ENCODE measurements at places on chromosomes 3 and 15.

DNA sequence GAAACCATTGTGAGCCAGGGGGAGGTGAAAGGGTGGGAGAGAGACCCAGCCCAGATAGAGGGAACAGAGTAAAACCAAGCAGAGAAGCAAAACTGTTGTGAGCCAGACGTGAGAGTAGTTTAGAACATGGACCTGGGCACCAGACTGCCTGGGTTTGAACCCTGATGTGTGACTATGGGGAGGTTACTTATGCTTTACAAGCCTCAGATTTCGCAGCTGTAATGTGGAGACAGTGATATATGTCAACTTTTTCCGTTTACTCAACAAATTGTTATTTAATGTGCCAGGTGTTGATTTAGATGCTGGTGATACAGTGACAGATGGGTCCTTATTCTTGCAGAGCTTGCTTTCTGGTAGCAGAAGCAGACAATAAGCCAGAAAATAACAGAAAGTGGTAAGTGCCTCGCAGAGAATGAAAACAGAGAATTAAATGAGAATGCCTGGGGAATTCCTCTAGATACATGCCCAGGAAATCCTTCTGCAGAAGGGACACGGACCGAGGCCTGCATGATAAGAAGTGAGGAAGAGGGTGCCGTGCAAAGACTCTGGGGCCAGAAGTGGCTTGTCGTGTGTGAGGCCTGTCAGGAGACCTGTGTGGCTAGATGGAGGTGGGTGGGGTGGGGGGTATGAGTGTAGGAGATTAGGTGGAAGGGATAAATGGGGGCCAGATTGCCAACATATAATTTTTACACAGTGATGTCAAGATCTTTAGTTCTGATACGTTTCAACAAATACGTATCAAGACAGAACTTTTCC is 15.0 kb downstream of the KAT2B start:
- no peak for DNase-seq

DNA sequence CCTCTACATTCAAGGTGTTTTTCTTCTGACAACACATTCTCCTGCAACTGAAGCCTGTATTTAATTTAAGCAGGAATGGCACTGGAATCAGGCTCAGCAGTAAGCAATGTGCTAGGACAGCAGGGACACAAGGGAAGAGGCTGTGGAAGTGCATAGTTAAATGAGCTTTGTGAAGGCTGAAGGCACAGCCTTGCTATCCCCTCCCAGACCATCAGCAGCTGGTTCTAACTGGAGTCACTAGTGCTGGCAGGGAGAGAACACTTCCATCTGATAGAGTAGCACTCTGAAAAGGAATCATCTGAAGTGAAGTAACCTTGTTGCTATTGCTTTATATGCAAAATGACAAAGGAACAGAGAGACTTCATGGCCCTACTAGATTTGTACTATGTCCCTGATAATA is 14.7 kb downstream of the UQCC5 start:
- DNase-seq: no peak

DNA sequence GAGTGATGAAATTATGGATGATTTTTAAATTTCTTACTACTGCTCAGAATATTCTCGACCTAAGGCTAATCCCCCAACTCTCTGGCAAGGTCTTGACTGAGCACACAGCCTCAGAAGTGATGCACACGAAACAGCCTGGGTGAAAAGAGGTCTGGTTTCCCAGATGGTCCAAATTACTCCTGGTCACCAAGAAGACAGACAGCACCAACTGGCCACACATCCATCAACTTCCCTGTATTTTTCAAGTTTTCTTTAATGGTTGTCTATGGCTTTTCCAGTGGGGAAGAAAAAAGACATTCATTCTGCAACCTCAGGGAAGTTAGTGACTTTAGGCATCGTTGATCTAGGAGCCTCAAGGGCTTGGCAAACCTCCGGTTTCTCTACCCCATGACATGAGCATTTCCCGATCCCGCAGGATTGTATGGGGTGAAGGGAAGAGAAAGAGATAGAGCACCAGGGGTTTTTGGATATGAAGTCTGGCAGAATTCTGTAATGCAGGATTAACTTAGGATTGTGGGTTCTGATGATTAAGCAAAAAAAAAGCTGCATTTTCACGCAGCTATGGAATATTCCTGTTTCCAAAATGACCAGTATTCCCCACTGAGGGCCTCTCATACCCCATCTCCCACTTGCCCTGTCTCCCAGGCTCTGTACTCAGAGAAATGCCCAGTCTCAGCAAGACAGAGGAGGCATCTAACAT is 62.2 kb downstream of the UMPS start:
- DNase-seq: no peak

GRCh38 chr15:79900087-79900486 is 3.3 kb upstream of the MTHFS start:
- DNase-seq: no peak

GRCh38 chr3:128879991-128880390 is 571 bp downstream of the ACAD9 start:
- DNase-seq: no peak

GRCh38 chr15:74954515-74954914 is 2.1 kb downstream of the RPP25 start:
- DNase-seq: no peak

- DNase-seq: no peak
Measured at GRCh38 chr15:62026487-62027262, 33.6 kb downstream of the VPS13C start.

DNA sequence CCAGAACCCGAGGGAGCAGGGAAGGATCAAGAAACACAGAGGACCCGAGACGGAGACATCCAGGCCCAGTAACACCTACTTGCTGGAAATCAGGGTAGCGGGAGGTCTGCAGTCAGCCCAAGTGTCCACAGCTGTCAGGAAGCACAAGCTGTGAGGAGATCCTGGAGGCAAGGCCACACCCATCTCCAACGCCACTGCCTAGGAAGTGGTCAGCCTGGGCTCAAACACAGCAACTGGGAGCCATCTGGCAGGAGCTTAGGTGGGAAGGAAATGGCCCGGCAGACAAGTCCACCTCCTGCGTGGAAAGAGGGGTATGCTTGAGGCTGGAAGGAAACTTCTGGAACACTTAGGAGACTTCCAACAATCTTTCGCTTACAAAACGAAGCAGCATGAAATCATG is 407.1 kb downstream of the VPS13C start:
- DNase-seq: no peak

DNA sequence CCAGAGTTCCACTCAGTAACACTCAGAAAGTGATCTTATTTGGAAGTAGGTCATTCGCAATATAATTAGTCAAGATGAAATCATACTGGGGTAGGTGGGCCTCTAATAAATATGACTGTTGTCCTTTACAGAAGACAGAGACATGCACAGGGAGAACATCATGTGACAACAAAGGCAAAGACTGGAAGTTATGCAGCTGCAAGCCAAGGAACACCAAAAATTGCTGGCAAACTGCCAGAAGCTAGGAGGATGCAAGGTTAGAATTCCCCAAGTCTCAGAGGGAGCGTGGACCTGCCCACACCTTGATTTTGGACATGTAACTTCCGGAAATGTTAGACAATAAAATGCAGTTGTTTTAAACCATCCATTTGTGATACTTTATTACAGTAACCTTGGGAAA is 471.5 kb upstream of the AGTR1 start:
- DNase-seq: no peak

- no peak for DNase-seq
Measured at GRCh38 chr3:22364851-22365250, 613.8 kb upstream of the ZNF385D start.

DNA sequence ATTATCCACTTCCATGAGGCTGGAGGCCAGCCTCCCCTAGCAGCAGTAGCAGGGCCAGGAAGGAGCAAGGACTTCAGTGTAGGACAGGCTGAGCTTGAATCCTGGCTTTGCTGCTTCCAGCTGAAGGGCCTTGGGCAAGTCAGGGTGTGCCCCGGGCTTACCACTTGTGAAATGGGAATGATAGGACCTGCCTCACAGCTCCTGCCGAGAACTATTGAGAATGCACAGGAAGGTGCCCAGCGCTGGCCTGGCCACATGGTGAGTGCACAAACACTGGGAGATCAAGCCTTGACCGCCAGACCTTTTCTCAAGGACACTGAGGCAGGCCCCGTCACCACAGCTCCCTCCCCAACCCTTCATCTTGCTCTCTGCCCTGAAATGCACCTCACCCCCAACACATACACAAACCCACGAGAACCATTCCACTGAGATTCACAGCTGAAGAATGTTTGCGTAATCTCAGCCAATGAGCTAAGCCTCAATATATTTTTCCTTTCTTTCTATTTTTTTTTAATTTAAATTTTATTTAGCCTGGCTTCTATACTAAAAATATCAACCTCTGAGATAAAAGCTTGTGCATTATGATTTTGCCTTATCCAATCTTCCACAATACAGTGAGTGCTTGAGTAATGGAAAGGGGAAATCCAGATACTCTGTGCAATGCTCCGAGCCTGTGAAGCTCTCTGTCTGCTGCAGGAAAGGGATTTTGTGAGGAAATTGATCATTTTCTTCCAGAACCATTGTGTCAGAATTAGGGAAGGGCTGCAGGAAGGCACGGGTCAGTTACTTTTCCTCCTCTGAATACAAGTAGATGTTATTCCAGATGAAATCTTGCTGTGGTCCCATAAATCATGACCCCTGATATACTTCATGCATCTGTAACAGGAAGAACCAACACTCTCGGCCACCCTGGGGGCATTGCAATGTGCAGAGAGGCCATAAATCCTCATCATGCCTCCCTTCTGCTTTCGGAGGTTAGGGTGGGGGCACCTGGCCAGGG is 193.9 kb downstream of the TLE3 start:
- no peak for DNase-seq

- no peak for DNase-seq
Measured at GRCh38 chr3:13673207-13673606, 124.3 kb downstream of the FBLN2 start.

DNA sequence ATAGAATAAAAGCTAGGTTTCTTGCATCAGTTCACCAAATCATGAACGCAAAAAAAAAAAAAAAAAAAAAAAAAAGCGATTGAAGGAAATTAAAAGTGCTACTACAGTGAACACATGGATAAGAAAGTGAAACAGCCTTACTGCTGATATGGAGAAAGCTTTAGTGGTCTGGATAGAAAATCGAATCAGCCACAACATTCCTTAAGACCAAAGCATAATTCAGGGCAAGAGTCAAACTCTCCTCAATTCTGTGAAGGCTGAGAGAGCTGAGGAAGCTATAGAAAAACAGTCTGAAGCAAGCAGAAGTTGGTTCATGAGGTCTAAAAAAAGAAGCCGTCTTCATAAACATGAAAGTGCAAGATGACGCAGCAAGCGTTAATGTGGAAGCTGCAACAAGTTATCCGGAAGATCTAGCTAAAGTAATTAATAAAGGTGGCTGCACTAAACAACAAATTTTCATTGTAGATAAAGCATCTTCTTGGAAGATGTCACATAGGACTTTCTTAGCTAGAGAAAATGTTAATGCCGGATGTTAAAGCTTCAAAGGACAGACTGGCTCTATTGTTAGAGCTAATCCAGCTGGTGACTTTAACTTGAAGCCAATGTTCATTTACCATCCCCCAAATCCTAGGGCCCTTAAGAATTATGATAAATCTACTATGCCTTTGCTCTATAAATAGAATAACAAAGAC is 19.2 kb downstream of the P3H2 start:
- DNase-seq: no peak

- no peak for DNase-seq
Measured at GRCh38 chr15:70497661-70498060, 265.7 kb downstream of the UACA start.

- no peak for DNase-seq
Measured at GRCh38 chr15:57563416-57563815, 28.3 kb upstream of the MYZAP start.

DNA sequence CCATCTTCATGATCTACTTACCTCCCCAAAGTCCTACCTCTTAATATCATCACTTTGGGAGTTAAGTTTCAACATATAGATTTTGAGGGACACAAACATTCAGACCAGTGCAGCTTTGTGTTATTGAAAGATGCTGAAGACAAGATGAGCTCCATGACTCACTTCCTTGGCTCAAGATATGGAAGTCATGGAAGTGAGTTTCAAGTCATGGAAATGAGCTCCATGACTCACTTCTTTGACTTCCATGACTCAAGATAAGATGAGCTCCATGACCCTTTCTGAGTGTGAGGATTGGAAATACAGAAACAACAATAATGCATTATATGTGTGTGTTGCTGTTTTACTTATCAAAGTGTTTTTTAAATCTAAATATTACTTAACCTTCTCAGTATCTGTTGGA is 170.2 kb upstream of the TPRG1 start:
- no peak for DNase-seq

- DNase-seq: no peak
Measured at GRCh38 chr3:29506502-29506901, 225.6 kb downstream of the RBMS3 start.

DNA sequence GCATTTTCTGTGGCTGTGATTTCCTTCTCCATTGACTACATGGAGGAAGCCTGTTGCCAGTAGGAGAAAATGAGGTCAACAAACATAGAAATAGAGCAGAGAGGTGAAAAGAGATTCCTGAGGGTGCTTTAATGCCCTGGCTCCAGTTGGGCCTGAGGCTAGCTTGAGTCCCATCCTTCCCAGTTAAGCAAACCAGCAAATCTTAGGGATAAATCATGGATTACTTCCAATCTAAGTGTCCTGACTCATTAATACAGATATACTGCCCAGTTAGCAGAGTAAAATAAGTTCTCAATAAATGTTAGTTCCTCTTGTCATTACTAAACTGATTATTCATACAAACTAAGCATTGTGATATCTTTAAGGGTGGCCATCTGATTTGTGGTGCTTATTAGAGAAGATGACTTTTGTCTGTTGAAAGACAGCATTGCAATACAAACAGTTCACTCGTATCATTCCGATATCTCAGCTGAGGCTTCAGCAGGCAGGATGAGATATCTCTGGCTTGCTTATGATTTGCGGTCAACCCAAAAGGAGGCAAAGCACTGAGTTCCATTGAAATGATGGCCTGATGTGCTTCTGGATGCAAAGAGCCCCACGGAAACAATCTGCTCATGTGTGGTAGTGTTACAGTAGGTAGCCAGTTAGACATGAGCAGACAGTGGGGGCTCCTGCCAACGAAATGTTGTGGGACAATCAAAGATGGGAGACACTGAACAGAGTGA is 6.6 kb upstream of the STARD5 start:
- DNase-seq: no peak

GRCh38 chr15:66752078-66752477 is 50.0 kb downstream of the SMAD6 start:
- no peak for DNase-seq

DNA sequence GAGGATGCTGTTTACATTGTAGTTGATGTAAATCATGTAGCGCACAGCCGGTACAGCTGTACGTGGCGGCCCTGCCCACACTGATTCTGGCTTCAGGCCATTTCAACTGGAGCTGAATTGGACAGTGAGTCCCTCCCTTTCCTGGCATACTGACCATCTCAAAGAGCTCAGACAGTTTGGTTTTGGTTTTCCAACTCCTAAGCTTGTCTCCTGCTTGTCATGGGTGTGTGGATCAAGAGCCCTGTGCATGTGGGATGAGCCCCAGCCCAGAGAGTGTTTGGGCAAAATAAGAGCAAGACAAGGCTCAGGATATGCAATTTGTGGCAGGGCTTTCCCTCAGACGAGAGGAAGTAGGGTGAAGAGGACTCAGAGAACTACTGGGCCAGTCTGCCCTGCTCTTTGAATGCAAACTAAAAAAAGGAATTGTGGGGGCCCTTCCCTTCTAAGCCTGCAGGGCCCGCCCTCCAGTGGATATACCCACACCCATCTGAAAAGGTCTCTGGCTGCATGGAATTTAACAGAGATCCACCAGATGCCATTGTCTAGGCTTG is 13.3 kb downstream of the ITGA11 start:
- DNase-seq: no peak
